ENCODE measurements at places on chromosomes 11 and 22.

DNA sequence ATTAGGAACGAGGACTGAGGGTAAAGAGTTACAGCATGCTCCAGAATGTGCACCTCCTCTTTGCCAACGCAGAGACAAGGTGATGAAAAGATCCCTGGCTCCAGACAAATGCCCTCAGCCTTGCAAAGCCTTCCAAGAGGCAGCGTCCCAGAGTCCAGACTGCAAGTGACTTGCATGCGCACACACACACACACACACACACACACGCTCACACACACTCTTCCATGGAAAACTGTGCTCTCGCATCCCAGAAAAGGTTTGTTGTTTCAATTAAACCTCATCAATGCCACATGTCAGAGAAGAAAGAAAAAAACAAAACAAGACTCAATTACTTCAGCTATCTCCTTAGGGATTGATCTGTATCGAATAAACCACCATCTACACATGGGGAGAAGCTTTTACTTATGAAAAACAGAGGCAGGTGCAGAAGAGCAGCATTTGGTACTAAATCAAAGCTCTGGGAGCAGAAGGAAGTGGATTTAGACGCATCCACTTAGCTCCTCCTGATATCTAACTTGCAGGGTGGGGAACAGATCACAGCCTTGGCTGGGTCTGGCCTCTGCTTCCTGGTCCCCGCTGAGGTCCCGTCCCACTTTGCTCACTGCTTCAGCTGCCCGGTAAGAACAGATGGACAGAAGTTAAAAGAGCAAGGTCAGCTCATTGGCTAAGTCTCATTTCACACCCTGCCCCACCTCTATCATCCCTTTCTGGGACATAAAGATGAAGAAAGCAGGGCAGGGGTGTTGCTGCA, 249.8 kb upstream of the BLID start:
- DNase-seq = no peak

- no peak for DNase-seq
Observed at GRCh38 chr11:67506426-67507051, 1.4 kb upstream of the PITPNM1 start.

DNA sequence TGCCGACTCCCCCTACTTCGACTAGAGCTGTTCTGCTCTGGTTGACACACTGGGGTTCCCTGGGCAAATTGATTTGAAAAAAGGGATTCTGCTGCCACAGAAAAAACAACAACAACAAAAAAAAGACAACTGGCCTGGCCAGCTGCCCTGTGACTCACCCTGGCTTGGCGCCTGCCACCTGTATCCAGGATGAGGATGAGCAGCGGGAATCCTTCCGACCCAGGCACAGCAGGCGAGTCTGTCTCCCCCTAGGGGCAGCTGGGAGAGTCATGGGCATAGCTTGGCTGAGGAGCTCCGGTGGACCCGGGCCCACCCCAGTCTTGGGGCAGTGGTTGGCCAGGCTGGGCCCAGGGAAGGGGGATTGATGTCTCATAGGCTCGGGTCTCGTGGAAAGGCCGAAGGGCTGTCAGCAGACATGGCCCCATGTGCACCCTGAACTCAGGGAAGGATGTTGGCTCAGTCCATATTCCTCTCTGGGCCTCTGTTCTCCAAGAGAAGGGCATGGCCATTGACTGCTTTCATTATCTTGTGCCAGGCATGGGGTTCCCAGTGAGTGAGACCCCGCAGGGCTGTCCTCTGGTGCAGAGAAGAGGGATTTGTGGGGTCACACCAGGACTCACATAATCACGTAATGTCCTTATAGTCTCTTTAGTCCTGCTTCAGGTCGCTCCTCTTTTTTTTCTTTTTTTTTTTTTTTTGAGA, 10.4 kb upstream of the SUN2 start:
- no peak for DNase-seq

DNA sequence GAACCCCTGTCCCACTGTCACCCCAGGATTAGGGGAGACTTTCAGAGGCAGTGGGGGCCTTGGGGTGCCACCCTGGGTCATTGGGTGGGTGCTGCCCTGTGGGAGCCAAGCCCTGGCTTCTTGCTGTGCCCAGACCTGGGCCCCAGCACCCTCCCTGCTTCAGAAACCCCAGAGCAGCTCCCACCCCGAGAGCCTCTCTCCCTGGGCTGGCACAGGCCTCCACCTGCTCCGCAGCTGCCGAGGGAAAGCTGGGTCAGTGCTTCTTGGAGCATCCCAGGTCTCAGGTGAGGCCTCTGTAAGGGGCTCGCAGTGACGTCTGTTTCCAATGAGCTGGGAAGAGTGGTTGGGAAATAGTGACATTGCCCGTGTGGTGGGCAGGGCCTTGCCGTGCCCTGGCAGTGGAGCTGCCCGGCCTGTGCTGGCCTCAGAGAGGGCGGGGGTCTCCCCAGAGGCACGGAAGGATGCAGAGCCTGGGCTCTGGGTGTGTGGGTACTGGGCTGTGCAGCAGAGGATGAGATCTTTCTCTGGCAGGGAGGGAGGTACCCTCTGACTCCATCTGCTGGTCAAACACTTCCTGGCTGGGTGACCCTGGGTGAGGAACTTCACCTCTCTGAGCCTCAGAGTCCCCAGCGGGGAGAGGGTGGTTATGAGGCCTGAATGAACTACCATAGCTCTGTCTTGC, 23.0 kb downstream of the C22orf23 start:
- DNase-seq = no peak

DNA sequence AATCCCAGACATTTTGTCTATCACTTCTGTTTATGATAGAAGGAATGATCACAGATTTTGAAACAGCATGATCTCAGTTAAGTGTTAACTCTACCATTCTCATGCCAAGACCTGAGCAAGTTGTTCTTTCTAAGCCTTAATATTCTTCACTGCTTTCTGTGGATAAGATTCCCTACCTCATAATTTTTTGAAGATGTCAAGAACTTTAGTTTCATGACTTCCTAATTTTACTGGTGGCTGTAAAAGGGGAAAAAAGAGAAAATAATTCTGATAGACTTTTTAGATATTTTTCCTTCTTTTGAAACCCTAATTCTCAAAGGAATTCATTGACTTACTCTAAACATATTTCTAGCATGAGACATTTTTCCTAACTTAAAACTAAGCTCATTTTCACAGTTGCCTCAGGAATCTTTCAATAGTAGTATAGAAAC, 520.0 kb upstream of the LUZP2 start:
- DNase-seq = no peak

DNA sequence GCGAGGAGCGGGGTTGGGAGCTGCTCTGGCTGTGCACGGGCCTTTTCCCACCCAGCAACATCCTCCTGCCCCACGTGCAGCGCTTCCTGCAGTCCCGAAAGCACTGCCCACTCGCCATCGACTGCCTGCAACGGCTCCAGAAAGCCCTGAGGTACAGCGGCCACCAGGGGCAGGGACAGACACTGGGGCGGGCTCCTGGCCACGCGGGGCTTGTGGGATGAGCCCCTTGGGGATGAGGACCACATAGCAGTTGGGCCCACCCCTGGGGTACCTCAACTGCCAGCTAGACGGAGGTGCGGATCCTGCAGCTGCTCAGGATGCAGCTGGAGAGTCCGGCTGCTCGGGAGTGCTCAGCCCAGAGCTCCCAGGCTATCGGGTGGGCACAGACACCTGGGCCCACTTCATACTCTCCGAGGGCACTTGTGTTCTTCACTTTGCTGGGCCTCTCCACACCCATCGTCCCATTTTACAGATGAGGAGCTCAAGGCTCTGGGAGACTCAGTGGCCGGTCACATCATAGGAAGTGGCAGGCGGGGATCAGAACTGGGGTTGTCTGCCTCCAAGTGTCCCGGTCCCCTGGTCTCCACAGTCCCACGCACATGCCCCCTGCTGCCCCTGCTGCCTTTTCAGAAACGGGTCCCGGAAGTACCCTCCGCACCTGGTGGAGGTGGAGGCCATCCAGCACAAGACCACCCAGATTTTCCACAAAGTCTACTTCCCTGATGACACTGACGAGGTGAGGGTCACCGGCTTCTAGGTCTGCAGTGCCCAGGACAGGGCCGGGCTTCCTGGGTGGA, 77.6 kb downstream of the MYO7A start:
- no peak for DNase-seq

- DNase-seq = no peak
Observed at GRCh38 chr11:130211781-130212401, 52.3 kb downstream of the ST14 start.

GRCh38 chr11:93054279-93054678, 84.8 kb downstream of the MTNR1B start:
- DNase-seq = no peak

DNA sequence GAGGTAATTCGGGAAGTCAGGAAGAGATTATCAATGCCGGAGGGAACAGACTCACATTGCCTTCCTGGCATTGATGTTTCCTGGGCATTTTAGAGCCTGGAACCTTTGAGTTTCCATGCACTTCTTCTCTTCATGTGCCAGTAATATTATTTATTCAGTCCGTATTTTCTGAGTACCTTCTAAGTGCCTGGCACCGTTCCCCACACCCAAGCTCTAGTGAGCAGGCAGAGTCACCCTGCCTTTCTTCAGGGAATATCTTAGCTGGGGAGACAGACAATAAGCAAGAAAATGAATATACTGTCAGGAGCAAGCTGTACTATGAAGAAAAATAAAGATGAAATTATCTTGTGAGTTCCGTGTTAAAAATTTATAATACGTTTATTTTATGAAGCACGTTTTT, 136.2 kb upstream of the SEZ6L start:
- no peak for DNase-seq

GRCh38 chr11:9754010-9754471, 90.2 kb downstream of the SWAP70 start:
- no peak for DNase-seq

DNA sequence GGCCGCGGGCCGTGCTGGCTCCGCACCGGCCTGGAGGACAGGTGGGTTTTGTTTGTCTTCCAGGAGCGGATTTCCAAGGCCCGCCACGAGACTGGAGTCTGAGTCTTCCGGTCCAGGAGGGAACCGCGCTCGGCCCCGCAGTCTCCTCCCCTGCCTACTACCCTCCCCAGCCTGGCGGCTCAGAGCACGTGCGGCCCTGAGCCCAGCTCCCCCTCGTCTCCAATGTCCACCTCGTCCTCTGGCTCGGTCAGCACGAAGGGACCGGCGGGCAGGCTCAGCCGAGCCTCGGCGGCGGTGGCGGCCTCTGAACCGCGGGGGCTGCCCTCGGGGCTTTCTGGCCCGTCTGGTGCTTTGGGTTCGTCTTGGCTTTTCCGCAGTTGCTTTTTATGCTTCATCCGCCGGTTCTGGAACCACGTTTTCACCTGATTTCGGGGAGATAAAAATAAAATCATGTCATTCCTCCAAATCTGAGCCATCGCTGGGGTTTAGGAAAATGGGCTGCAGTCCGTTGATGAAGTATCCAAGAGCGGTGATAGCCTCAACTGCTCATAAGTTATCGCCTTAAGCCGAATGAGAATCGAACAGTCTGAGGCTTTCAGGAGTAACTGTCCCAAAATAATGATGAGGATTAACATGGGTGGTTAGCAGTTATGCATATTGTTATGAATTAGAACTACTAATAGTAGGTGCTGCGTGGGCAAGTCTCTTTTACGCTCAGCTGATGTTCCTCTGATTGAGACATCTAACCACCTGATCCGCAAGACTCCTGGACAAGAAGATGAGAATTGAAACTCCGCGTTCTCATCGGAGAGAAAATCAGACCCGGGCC, 4.0 kb downstream of the BSX start:
- DNase-seq = no peak

GRCh38 chr22:22168190-22168940, 76.2 kb upstream of the VPREB1 start:
- DNase-seq = no peak

DNA sequence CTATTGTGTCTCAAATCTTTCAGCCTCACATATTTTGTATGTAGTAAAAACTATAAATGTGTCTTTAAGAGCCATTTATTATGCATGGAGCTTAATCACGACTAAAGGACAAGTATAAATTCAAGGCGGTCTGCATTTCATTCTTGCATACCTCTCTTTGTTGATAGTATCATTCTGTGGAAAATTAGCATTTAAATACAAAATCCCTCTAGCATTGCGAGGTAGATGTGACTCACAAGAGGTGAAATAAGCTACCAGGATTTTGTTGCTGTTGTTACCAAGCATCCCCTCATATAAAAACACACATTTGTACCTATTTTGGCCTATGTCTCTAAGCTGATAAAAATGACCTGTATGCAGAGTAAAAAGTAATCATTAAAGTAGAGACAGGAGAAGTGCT, 537.4 kb upstream of the LUZP2 start:
- DNase-seq = no peak

DNA sequence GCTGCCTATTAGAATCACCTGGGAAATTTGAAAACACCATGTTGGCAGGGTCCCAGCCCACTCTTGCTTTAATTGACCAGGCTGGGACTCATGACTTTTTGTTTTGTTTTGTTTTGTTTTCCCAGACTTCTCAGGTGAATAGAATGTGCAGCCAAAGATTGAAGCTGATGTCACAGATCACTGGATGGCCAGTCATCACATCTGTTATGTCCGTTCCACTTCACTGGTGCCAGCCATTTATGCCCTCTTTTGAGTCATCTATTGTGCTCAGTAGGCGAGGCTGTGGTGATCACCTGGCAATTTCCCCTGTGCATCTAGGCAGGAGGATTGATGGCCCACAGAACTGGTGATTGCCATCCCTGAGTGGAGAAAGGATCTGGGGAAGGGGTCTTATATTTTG, 297.3 kb downstream of the INSC start:
- DNase-seq = no peak

DNA sequence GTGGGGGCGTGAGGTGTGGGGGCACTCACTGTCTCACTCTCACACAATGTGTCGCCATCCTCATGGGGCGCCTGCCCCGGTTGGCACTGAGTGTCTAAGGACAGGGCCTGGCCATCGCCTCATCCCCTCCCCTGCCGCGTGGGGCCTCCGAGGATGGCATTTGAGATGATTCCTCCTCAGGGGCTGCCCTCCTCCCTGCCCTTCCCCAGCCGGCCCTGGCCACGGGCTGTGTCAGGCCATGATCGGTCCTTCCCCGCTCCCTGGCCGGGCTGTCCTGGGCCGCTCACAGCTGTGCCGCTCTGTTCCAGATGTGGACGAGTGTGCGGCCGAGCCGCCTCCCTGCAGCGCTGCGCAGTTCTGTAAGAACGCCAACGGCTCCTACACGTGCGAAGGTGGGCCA, 4.5 kb downstream of the CRELD2 start:
- no peak for DNase-seq

DNA sequence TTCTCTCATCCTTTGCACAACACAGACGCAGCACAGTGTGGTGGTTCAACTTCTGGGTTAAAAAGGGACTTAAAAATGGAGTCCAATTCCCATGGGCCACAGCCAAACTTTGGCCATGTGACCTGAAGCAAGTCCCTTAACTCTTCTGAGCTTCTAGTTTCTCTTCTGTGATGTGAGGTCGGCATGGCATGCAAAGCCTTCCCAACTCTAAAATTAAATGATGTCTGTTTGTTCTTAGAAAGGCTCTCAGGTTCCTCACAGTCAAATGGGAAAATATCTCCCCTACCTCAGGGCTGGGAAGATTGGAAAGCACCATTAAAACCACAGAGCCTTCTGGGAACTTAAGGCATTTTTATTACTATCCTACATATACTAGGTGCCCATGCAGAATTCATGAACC, 38.8 kb downstream of the LGR4 start:
- DNase-seq = no peak

DNA sequence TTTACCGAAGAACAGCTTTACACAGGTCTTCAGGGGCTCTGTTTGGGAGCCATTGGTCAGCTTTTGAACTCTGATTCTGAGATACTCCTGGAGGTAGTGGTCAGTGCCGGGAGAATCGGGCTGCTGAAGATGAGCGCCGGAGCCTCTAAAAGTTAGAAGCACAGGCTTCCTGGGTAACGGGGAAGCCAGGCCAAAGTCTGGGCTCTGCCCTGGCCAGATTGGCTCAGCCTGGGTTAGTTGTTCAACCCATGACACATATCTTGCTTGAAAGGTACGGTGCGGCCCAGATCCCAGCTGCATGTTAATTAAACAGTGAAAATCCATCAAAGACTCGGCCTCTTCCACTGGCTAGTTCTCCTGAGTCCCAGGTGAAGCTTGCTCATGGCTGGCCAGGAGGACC, 18.0 kb downstream of the PARVA start:
- DNase-seq = no peak

Data from stimulated activated CD4-positive, alpha-beta T cell treated with anti-CD3 and anti-CD28 coated beads, Interleukin-15, amount 100 ng/mL, for 1 hour (primary cell).